ENCODE measurements at places on chromosomes 6 and 20.
A peak's percentile ranks its signal among the peaks of the same experiment; 100 is the strongest.

- peak; percentile 47 for DNase-seq
Measured at GRCh38 chr6:34055223-34055933, 90.5 kb downstream of the GRM4 start.

GRCh38 chr6:1070085-1070521, 241.8 kb upstream of the FOXQ1 start:
- no peak for DNase-seq

DNA sequence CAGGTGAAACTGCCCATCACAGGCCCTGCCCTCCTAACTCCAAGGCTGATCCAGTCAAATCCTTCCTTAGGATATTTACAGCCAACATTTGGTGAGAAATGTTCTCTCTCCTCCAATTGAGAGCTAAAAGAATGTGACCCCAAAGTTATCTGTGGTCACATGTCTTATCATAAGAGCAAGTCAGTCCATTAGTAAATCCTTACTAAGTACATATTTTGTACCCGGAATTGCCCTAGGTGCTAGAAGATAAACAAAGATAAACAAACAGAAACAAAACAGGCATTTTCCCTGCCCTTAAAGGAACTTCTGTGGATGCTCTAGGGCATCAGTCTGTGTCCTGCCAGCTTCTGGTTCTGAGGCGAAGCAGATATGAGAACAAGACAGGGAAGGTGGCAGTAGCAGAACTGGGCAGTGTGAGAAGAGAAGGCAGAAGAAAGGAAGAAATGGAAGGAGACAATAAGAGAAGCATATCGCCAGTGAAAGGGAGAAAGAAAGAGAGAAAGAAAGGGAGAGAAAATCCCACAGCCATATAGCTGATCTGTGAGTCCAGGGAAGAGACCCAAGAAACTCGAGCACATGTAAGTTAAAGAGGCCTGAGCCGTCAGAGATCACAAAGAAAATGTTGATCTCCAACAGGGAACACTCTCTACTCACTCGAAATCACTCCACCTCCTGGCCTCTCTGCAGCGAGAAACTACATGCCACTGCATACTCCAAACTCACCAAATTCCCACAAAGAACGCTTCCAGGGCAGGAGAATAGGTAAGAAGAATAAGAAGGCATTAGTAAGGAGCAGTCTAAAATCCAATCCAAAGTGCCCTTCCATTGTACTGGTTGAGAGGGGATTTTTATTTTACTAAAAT, 41.7 kb downstream of the CDK5RAP1 start:
- no peak for DNase-seq

GRCh38 chr20:21101453-21101931, 4.7 kb downstream of the LINC00237 start:
- DNase-seq: no peak

DNA sequence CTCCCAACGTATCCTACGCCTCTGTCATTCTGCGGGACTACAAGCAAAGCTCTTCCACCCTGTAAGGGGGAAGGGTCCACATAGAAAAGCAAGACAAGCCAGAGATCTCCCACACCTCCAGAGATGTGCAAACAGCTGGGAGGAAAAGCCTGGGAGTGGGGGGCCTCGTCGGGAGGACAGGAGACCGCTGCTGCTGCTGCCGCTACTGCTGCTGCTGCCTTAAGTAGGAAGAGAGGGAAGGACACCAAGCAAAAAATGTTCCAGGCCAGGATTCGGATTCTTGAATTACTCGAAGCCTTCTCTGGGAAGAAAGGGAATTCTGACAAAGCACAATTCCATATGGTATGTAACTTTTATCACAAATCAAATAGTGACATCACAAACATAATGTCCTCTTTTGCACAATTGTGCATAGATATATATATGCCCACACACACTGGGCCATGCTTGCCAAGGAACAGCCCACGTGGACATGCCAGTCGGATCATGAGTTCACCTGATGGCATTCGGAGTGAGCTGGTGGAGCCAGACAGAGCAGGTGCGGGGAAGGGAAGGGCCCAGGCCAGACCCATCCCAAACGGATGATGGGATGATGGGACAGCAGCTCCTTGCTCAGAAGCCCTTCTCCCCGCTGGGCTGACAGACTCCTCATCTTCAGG, 108.8 kb upstream of the RAB32 start:
- no peak for DNase-seq

DNA sequence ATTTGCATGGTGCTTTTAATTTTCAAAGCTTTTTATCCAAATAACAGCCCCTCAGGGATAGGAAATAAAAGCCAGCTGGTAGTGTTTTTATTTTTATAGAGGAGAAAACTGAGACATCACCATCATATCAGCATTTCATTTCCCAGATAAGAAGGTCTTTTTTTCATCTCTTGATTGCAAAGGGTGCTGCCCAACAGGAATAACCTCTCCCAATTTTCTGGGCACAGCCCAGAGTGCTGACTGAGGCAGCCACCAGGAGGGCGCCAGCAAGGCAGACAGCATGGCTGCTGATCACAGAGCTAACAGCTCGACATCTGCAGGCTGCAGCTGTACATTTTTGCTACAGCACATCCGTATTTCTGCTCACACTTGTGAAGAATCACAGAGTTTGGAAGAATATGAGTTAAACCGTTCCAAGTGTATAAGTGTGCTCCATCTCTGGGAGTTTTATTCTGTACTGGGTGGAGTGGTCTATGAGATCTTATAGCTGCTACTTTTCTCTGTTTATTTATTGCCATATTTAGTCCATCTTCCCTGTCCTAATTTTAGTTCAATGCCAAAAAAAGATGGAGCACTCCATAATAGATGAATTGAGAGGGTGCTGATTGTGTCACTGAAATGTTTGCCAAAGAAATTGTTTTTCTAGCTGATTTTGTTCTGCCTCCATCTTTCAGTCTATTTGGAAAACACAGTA, 85.5 kb upstream of the C20orf144 start:
- no peak for DNase-seq

- DNase-seq: no peak
Measured at GRCh38 chr6:39861663-39862062, 69.5 kb downstream of the DAAM2 start.

DNA sequence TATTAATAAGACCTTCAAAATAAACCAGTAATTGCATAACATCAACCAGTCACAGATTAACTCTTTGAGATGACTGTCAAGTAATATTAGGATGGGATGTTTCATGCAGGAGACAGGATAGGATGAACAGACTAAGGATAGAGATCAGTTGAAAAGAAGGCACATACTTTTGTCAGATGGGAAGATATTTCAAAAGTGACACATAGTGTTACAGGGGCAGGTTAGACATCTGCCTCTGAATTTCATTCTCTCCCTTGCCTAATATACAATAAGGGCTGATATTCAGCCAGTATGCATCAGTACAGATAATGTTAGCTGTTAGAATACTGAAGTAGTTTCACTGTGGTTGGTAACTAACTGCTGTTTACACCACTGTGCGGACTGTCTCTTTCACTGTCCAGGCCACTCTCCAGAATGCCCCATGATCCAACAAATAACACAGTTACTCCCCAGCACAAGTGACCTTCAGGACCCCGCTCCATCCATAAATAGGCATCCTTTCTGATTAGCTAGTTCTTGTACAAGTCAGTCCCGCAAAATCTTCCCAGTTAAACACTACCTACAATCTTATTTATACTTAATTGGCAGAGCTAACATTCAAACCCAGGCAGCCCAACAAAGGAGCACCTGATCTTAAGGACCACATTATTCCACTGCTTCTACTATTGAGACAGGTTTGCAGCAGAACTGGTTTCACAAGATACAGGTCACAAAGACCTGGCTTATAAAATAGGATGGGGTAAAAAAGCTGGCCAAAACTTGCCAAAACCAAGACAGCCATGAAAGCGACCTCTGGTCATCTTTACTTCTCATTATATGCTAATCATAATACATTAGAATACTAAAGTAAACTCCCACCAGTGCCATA, 21.9 kb upstream of the PLN start:
- no peak for DNase-seq

DNA sequence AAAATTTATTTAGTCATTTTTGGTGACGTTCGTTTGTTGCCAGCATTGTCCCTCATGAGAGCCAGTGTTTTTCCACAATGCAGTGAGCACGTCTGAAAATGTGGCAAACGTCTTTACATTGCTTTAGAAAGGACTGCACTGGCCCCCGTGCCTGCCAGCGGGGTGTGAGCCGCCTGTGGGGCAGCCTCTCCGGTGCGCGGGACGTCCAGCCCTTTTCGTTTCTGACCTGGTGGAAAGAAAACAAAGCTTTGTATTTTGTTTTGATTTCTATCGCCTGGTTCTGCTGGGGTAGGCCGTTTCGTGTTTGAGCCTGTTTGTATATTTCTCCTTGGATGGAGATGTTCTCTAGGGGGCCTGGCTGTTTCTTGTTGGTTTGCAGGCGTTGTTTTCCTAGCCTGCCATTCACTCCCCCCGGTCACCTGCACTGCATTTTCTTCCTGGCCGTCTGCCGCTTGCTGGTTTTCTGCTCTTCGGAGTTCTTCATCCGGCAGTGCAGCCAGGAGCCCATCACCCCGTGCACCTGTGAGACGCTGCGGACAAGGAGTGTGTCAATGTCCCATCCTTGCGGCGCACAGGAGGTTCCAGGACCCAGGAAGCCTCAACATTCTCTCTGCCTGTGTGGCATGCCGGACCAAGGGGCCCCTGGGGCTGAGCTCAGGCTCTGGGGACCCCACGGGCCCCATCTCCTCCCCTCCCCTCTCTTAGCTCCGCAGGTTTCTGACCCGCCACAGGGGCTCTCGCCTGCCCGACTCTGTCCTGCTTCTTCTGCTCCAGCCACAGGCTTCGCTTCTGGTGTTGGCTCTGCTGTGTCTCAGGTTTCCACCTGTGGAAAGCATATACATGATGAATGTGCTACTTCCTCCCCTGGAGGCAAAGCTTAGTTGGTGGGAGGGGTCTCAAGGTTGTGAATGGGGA, 100.5 kb downstream of the CDH4 start:
- DNase-seq: no peak

DNA sequence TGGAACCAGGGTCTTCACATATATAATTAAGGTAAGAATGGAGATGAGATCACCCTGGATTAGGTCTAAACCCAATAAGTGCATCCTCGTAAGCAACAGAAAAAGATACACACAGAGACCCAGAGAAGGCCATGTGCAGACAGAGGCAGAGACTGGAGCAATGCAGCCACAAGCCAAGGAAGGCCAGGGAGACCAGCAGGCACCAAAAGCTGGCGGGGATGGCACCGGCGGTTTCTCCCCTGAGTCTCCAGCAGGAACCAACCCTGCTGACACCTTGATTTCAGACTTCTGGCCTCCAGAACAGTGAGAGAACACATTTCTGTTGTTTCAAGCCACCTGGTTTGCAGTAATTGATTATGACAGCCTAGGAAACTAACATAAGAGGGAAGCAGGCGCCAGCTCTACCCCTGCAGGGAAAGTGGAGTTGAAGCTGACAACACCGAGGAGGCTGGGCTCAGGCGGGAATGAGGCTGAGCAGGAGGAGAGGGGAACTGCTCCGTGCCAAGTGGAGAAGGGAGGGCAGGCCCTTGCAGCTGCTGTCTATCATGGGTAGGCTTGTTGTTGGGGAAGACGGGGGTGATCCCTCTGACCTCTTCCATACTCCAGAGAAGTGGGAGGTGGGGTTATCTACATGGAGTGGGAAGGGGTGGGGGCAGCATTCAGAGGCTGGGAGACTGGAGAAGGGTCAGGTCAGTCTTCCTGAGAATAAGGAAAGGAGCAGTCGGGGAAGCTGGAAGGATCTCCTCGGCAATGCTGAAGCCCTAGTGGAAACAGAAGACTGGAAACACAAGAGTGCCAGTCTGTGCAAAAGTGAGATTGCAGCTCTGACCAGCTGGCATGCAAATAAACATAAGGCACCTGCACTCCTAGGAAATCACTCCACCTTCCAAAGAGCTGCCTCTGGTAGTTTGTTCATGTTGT, 72.7 kb downstream of the NFATC2 start:
- DNase-seq: no peak

All from CD4-positive, alpha-beta T cell treated with Interferon gamma for 1 hour (primary cell).